ENCODE measurements at places on chromosomes 7 and 10.
A peak's percentile ranks its signal among the peaks of the same experiment; 100 is the strongest.

- H3K27me3 ChIP-seq, result no peaks in the 10 kb centered on the region
- no peaks in the 10 kb centered on the region for H3K36me3 ChIP-seq
- no peak overlapping the region for H3K27ac ChIP-seq
- H3K4me1 ChIP-seq, result no peaks in the 10 kb centered on the region
Observed at GRCh38 chr10:24177636-24178035, 31.3 kb upstream of the KIAA1217 start.

GRCh38 chr7:91645542-91645941, 235.0 kb downstream of the MTERF1 start:
- H3K36me3 ChIP-seq, result no peaks in the 10 kb centered on the region
- no peaks in the 10 kb centered on the region for H3K4me1 ChIP-seq
- no peak for DNase-seq
- no peak overlapping the region for H3K4me3 ChIP-seq

- no peak for DNase-seq
- no peaks in the 10 kb centered on the region for H3K4me1 ChIP-seq
- H3K27me3 ChIP-seq, result no peaks in the 10 kb centered on the region
- H3K27ac ChIP-seq, result no peak overlapping the region
Observed at GRCh38 chr10:101529207-101529606, 58.9 kb downstream of the POLL start.

- no peaks in the 10 kb centered on the region for H3K36me3 ChIP-seq
- no peaks in the 10 kb centered on the region for H3K4me1 ChIP-seq
- H3K27ac ChIP-seq, result no peak overlapping the region
- no peak overlapping the region for H3K4me3 ChIP-seq
- DNase-seq, result no peak
Observed at GRCh38 chr7:87918740-87919139, 15.3 kb upstream of the ADAM22 start.

- H3K4me1 ChIP-seq, result no peaks in the 10 kb centered on the region
- H3K27me3 ChIP-seq, result no peaks in the 10 kb centered on the region
- DNase-seq, result no peak
- no peak overlapping the region for H3K4me3 ChIP-seq
- H3K36me3 ChIP-seq, result no peaks in the 10 kb centered on the region
Observed at GRCh38 chr10:23106331-23107072, 11.1 kb downstream of the MSRB2 start.

- no peaks in the 10 kb centered on the region for H3K36me3 ChIP-seq
- H3K4me3 ChIP-seq, result no peak overlapping the region
- H3K27ac ChIP-seq, result no peak overlapping the region
- peaks cover 5% of the 10 kb centered on the region for H3K4me1 ChIP-seq
- no peak for DNase-seq
- 0 out of 2 replicates have a peak, but pooled peaks cover 2% of the 10 kb centered on the region for H3K27me3 ChIP-seq
Observed at GRCh38 chr10:86260564-86260963, 106.0 kb downstream of the GRID1 start.

DNA sequence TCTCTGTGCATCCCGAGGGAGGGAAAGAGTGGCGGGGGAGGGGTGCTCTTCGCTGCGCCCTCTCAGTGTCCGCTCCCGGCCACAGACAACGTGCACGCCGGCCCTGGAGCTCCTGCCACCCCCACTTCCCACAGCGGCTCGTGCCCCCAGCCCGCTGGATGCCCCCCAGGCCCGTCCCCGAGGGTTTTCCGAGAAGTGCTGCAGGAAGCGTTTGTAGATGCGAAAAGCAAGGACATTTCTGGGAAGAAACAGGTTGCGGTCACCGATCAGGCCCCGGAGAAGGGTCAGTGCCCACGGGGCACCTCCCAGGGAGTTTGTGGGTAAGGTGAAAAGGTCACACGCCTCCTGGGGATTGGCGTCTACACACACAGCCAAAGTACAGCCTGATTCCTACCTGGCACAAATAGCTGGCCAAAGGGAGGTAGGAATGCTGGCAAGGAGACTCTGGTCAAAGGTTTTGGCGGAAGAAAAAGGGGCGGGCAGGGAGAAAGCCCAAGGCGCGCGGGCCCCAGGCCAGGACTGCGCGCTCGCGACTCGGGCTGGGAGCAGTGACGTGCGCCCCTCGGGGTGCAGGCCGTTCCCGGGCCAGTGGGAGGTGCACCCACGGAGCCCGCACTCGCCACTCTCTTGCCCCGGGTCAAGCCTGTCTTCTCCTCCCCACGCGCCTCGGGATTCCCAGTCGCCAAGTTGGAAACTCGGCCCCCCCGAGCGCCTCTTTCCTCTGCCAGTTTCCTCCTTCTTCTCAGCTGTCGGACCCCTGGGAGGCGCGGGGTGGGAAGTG, 1.5 kb upstream of the NRP1 start:
- no peaks in the 10 kb centered on the region for H3K36me3 ChIP-seq
- H3K4me1 ChIP-seq, result peaks cover 8% of the 10 kb centered on the region
- peak overlapping the region; percentile 72 for H3K27ac ChIP-seq

GRCh38 chr10:71719464-71720201, at the start of gene C10orf105:
C10orf105 (minus strand) TSS chr10:71719778; CDS start chr10:71716337, 3,441 bp downstream.
- H3K27me3 ChIP-seq, result no peaks in the 10 kb centered on the region
- no peaks in the 10 kb centered on the region for H3K36me3 ChIP-seq
- no peak for DNase-seq
- H3K4me3 ChIP-seq, result no peak within 1 kb of the TSS
- H3K27ac ChIP-seq, result no peak within 1 kb of the TSS
- no peaks in the 10 kb centered on the region for H3K4me1 ChIP-seq

- H3K4me3 ChIP-seq, result peak overlapping the region; percentile 26
- no peak for DNase-seq
- peaks cover 52% of the 10 kb centered on the region for H3K27me3 ChIP-seq
- H3K36me3 ChIP-seq, result no peaks in the 10 kb centered on the region
- H3K27ac ChIP-seq, result no peak overlapping the region
Observed at GRCh38 chr7:132577206-132578049, 1.2 kb upstream of the PLXNA4 start.

DNA sequence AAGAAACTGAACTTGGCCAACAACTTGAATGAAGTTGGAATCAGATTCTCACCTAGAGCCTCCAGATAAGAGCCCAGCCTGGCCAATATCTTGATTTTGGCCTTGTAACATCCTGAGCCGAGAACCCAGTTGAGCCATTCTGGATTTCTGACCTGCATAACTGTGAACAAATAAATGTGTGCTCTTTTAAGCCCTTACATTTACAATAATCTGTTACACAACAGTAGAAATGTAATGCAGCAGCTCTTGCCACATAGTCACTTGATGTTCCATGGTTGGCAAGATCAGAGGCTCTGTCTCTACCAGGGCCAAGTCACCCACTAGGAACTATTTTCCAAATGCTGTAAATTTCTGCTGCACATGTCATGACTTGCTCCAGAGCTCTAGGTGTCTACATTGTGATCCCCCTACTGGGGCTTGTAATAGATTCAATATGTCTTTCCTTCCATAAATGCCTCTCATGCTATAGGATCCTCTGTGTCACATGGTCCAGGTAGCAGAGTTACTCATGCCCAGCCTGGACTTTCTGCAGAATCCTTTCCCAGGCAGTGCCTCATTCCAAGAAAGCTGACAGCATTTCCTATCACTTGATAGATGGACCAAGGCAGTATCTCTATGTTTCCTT, 11.4 kb upstream of the RBM20 start:
- H3K36me3 ChIP-seq, result no peaks in the 10 kb centered on the region
- no peaks in the 10 kb centered on the region for H3K4me1 ChIP-seq
- H3K27me3 ChIP-seq, result no peaks in the 10 kb centered on the region
- H3K27ac ChIP-seq, result no peak overlapping the region

DNA sequence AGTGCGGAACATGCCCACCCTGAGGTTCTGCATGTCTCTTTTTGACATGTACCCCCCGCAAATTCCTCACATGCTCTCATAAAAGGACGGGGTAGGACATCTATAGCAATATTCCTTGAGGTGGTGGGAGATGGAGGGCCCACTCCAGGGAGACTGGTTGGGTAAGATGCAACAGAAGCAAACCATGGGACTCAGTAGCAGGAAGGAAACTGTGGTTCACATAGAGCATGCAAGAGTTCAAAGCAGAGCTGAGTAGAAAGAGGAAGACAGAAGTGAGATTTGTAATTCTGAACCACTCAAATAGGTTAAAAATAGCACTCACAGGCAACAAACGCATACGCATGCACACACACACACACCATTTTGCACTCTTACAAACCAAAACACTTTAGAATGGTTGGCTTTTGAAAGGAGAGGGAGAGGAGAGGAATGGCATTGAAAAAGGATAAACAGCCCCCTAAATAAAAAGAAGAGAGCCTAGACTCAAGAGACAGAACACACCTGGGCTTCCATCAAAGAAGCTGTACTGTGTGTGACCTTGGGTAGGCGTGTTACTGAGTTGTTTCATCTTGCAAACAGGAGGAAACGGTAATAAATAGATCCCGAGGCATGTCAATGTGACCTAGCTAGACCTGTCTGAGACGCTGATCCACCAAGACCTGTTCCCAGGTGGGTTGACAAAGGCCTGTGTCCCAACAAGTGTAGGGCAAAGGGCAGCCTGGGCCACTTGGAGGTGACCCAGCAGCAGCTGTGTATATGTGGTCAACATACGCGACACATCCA, 77.6 kb upstream of the LRRC4 start:
- DNase-seq, result no peak
- H3K36me3 ChIP-seq, result no peaks in the 10 kb centered on the region

GRCh38 chr10:73182568-73182967, 14.6 kb downstream of the FAM149B1 start:
- no peak overlapping the region for H3K27ac ChIP-seq
- H3K4me1 ChIP-seq, result no peaks in the 10 kb centered on the region
- DNase-seq, result no peak
- H3K36me3 ChIP-seq, result no peaks in the 10 kb centered on the region
- H3K4me3 ChIP-seq, result no peak overlapping the region
- no peaks in the 10 kb centered on the region for H3K27me3 ChIP-seq

DNA sequence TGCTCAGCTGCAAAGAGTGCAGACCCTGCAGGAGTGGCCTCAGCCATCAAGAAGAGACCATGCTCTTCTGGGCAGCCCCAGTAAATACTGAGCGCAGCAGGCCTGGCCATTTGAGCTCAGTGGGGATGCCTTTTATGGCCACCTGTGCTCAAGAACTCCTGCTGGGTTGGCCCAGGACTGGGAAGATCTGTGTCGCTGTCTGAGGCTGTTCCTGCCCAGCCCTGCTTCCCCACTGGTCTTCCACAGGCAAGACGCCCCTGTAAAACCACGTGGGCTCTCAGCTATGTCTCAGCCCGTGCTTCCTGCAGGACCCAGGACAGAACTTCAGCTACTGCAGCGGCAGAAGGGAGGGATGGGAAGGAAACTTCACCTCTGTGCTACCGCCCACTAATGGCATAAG, 10.5 kb upstream of the PPIF start:
- H3K4me3 ChIP-seq, result no peak overlapping the region
- no peak overlapping the region for H3K27ac ChIP-seq
- no peak for DNase-seq
- no peaks in the 10 kb centered on the region for H3K27me3 ChIP-seq
- no peaks in the 10 kb centered on the region for H3K36me3 ChIP-seq

DNA sequence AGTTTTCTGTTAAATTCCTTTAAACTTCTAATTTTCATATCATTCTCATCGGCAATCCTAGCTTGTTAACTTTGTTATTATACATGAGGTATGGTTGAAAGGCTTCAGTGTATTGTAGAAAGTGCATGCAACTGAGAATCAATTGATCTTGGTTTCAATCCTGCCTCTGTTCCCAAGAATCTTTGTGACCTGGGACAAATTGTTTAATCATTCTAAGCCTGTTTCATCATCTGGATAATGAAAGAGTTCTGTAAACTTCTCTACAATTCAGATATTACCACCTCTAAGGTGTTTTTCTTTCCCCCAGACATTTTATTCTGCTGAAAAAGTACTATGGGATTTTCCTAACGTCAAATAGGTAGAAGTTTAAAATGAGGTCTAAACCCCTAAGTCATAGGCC, 179.0 kb downstream of the RNLS start:
- H3K27ac ChIP-seq, result no peak overlapping the region
- no peaks in the 10 kb centered on the region for H3K36me3 ChIP-seq
- H3K4me1 ChIP-seq, result no peaks in the 10 kb centered on the region
- no peaks in the 10 kb centered on the region for H3K27me3 ChIP-seq
- no peak overlapping the region for H3K4me3 ChIP-seq
- DNase-seq, result no peak

DNA sequence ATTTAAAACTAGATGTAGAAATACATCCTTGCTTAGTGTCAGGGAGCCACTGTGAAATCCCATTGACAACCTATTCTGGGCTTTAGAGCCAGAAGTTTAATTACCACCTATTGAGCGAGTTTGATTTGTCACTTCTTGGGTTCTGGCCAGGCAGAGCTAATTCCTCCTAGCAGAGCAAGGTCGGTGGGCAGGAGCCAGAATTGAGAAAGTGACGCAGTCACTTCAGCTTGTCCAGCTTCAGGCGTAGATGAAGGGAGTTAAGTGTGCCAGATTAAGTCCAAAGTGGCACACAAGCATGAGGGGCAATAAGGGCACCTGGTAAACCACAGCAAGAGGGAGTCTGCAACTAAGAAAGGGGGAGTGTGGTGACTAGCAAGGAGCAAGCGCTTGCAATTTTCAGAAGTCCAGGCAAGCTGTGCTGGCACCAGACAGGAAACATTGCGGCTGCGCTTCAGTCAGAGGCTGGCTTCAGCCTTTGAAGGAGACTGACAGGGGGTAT, 119.4 kb downstream of the ST7 start:
- H3K27me3 ChIP-seq, result no peaks in the 10 kb centered on the region
- no peak overlapping the region for H3K27ac ChIP-seq
- no peak overlapping the region for H3K4me3 ChIP-seq
- H3K36me3 ChIP-seq, result no peaks in the 10 kb centered on the region
- no peak for DNase-seq
- peaks cover 2% of the 10 kb centered on the region for H3K4me1 ChIP-seq

- peaks cover 32% of the 10 kb centered on the region for H3K36me3 ChIP-seq
- H3K27me3 ChIP-seq, result no peaks in the 10 kb centered on the region
- H3K4me3 ChIP-seq, result peak overlapping the region; percentile 98
- peak overlapping the region; percentile 100 for H3K27ac ChIP-seq
- peak; percentile 83 for DNase-seq
Observed at GRCh38 chr10:3782451-3783315, 2.3 kb downstream of the KLF6 start.

DNA sequence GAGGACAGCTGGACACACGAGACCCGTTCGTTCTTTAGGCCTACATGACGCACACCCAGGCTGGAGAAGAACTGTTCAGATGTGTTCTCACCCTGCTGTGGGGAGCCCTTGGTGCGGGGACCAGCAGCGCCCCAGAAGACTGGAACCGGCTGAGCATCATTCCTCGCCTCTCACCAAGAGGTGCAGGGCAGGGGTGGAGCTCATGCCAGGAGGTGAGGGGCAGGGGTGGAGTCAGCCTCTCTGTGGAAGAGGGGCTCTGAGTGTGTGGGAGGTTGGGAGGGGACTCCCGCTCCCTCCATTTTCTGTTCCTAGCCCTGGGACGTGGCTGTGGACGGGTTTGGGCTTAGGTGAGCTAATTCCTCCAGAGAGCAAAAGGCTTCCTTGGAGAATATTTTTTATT, 66.0 kb upstream of the SHH start:
- no peaks in the 10 kb centered on the region for H3K4me1 ChIP-seq
- DNase-seq, result no peak
- no peak overlapping the region for H3K27ac ChIP-seq
- no peak overlapping the region for H3K4me3 ChIP-seq

GRCh38 chr7:54180796-54181195, 361.4 kb upstream of the VSTM2A start:
- H3K4me1 ChIP-seq, result no peaks in the 10 kb centered on the region
- DNase-seq, result no peak
- no peaks in the 10 kb centered on the region for H3K27me3 ChIP-seq
